ENCODE measurements at places on chromosomes 16 and 17. TPM values are rescaled to one million over a fixed set of nuclear protein-coding genes. Genes with fewer than 3 reads are reported as not detected.

The CBFA2T3 gene
- polyA plus RNA-seq, result 3.5 TPM

DNA sequence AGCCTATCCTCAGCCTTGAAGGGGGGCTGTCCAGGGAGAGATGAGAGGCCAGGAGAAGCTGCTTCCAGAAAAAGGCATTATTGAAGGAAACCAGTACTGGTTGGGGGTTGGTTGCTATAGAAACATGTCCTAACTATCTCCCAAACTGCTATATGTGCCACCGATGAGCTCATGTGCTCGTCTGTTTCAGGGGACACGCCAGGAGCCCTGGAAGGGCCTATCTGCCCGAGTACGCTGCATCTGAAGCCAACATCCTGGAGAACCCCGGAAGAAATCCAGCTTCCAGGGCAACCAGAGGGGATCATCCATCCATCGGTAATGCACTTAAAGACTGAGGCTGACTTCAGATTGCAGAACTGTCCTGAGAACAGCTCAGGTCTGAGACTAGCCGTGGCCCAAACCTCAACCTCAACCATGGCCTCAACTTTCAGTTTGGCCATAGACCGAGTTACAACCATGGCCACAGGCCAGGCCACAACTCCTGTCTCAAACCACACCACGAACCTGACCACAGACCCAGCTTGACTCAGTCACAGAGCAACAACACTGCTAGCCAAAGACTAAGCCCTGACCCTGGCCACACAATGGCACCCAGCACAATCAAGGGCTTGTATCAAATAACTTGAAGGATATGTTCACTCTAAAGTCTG lies 10.2 kb downstream of the PITPNM3 start:
- DNase-seq, result no peak

- no peak for DNase-seq
These were observed at the start of gene PLXDC1 for GRCh38 chr17:39151150-39151942. Gene PLXDC1, minus strand, starts transcription at chr17:39151637. Its CDS starts 200 bp downstream, at chr17:39151437.

DNA sequence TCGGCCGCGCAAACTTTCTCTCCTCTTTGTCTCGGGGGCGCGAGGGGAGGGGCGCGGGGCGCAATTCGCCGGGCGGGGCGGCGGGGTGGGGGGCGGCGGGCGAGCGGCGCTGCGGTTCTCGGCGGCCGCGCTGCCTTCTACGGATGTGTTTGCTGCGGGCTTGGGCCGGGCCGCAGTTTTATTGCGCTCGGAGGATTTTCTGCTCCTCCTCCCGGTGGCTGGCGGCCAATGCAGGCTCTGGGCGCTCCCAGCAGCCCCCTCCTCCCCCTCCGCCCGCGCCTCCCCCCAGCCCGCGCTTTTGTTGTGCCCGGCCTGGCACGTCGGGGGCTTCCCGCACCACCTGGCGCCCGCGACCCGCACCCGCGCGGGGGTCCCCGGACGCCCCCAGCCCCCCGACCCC lies at the start of gene TIMP2:
Gene TIMP2 (minus strand): TSS at position 154 of the 400 bp plus-strand sequence. CDS start 299 bp downstream, outside the sequence.
- peak; percentile 70 for DNase-seq

- no peak for DNase-seq
These were observed 77.2 kb downstream of the BRIP1 start for GRCh38 chr17:61786088-61786487.

DNA sequence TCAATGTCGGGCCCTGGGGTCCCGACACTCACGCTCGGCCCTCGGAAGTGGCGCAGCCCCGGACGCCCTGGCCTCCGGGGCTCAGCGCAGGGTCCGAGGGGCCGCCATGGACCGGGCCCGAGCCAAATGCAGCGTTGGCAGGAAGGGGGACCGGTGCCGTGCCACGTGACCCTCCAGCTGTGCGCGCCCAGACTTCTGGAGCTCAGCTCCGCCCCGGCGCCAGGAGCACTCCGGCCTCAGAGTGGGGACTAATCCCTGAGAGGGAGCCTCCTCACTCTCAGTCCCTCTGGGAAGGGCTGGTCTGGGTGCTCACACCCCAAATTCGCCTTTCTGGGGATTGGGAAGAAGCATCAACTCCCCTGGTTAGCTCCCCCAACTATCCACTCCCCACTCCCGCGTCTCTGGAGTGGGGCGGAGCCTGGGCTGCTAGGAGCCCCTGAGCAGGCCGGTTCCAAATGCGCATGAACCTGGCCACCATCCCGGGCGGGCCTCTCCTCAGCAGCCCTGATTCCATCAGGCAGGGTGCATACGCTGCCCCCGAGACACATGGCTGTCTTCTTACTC lies at the start of gene B3GNT9:
Gene B3GNT9 (minus strand): TSS at position 166 of the 564 bp plus-strand sequence. CDS start 513 bp downstream, outside the sequence.
- DNase-seq, result no peak

Measured in left renal cortex interstitium (tissue), 4 donors.